Activated naive CD4-positive, alpha-beta T cell treated with anti-CD3 and anti-CD28 coated beads, Interleukin-2, amount 50 U/mL, for 16 hours (primary cell): ENCODE measurements at places on chromosomes 1 and 21.
A peak's percentile ranks its signal among the peaks of the same experiment; 100 is the strongest.

DNA sequence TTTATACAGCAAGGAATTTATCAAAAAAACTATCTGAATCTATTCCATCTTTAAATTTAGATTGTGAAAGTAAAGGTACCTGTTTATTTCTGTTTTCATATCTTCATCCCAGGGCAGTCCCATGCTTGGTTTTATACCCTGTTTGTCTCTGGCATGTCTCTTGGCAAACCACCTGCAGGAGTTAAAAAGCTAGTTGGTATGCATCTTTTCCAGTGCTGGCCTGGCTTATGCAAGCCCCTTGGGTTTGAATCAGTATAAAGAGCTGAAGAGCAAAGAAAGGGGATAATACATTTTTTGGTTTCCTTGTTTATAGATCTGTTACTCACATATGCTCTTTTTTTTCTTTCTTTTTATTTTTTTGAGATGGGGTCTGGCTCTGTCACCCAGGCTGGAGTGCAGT is 37.8 kb downstream of the LRRC8C start:
- no peak for DNase-seq

DNA sequence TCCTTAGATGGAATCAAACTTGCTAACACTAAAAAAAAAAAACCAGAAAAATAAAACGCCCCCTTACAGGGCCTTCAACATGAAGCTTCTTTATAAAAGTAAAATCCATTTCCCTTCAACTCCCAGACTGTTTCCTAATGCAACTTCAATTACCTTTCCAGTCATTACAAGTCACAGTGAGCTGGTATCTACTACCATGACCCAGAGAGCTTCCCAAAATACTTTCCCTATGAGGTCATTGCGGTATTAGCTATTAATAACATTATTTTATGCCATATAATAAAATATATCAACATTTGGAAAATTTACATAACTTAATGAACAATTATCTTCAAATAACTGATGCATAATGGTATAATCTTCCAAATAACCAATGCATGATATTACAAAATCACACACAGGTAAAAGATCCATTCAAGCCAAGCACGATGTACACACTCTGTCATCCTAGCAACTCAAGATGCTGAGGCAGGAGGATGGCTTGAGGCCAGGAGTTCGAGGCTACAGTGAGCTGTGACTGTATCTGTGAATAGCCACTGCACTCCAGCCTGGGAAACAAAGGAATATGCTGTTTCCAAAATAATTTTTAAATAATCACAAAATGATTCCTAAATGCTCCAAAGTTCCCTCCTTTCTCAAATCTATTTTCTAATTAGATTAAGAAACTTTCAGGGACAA is 24.1 kb downstream of the EIF4G3 start:
- no peak for DNase-seq

- peak; percentile 73 for DNase-seq
Measured at GRCh38 chr1:156583821-156584622, 4.5 kb downstream of the TTC24 start.

DNA sequence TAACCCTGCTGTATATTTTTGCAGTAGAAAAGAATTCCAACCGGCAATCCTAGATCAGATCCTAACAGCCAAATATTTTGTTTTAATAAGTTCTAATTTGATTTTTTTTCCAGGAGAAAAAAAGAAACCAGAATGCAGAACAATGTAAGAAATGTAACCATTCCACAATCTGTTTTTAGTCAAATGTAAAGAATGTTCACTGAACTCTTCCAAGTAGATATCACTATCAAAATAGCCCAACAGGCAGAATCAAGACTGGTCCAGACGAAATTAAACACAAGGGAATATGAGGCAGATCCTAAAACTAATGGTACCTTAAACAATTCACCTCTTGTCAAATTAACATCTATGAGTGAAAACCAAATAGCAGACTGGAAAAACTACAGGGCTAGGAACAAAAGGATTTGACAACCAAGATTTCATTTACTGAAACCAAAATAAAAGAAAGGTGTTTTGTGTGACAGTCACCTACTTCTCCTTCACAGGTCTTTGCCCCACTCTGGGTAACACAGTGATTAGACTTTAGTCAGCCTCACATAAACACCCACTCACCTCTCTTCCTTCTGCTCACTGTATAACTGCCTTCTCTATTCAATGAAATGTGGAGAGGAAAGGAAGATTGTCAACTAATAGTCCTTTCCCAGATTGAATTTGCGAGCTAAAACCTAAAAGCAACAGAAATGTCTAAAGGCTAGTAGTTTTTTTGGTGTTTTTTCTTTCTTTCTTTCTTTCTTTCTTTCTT is 137.9 kb downstream of the FAF1 start:
- DNase-seq, result no peak

GRCh38 chr1:59397139-59397858 is 100.4 kb downstream of the FGGY start:
- no peak for DNase-seq

DNA sequence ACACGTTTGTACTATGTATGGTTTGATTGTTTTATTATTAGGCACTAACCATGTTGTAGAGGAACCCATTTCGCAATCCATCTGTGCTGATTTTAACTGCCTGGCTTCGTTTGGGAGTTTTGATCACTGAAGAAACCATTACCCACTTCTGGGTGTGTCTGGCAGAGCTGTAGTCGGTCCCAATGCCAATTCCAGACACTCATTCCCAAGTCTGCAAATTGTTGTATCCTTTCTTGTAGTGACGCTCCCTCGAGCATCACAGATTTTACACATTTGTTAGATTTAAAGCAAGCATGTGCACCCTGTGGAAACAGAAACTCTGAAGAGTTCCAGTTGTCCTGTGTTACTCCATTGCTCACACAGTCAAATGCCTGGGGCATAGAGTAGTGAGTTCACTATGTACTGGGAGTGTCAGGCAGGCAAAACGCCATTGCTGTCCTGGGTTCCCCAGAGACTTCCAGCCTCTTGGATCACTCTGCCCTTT is 31.0 kb upstream of the EFCAB14 start:
- DNase-seq, result no peak
